ENCODE measurements at places on chromosomes 4 and X.

DNA sequence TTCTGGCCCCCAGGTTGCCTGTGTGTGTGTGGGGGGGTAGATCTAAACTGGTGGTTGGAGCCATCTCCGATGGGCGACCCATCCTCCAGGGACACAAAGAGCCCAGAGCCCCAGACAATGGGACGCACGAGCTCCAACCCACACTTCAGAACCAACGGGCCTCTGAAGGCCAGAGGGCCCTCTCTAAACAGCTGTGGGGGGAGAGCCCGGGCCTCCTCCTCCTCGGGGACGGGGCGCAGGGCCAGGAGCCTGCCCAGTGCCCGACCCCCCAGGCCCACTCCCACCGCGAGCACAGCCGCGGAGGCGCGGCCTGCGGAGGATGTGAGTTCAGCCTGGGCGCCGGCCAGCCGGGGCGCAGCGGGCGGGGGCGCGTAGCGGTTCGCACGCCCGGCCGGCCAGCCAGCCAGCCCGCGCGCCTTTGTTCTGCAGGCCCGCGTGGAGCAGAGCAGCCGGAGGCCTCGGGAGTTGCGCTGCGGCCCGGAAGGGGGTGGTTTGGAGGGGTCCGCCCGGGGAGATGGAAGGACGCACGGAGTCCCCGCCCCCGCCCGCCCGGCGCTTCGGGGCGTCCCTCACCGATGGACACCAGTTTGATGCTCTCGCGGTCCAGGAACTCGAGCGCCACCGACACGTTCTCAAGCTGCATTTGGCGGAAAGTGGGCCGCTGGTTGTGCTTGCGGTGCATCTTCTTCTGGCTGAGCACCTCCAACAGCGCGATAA lies 4.0 kb downstream of the FLNA start:
- no peak for DNase-seq

GRCh38 chrX:134484039-134484438 lies 24.1 kb downstream of the HPRT1 start:
- no peak for DNase-seq

- no peak for DNase-seq
Measured at GRCh38 chrX:130176354-130176776, 4.6 kb downstream of the RAB33A start.

DNA sequence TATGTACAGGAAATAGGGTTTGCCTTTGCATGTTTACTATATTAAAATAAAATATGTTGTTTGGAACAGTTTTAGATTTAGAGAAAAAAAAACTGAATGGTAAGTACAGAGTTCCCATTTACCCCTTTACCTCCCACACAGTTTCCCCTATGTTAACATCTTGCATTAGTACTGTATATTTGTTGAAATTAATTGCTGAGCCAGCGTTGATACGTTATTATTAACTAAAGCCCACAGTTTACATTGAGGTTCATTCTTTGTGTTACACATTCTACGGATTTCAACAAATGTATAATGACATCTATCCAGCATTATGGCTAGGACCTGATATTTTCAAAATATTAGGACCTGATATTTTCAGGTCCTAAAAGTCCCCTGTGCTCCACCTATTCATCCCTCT lies 70.7 kb downstream of the PPP3CA start:
- no peak for DNase-seq

- DNase-seq, result no peak
Measured at GRCh38 chr4:136558940-136559494, 973.3 kb downstream of the PCDH18 start.

DNA sequence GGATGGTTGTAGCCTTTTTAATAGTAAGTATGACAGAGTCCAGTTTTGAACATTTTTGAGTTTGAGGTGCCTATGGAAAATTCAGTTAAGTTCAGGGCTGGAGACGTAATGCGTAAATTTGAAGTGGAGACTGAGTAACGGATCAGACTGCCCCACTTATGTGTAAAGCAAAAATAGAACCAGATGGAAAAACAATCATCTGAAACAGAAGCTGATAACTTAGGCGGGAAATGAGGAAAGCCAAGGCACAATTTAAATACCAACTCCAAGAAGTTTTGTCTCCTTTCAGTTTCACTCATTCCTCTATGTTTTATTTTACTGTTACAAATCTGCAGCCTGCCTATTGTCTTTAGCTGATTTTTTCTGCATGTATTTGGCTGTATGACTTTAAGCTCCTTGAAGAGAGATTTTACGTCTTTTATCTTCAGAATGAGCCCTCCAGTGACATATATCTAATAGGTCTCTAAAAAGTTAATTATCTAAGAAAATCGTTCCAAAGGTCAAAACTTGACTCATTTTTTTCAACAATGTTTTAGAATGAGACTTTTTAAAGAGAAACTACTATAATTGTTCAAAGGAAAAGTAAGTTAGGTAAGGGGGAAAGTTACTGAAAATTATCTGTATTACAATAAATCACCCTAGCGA lies 1.1 kb downstream of the SGCB start:
- DNase-seq, result no peak

DNA sequence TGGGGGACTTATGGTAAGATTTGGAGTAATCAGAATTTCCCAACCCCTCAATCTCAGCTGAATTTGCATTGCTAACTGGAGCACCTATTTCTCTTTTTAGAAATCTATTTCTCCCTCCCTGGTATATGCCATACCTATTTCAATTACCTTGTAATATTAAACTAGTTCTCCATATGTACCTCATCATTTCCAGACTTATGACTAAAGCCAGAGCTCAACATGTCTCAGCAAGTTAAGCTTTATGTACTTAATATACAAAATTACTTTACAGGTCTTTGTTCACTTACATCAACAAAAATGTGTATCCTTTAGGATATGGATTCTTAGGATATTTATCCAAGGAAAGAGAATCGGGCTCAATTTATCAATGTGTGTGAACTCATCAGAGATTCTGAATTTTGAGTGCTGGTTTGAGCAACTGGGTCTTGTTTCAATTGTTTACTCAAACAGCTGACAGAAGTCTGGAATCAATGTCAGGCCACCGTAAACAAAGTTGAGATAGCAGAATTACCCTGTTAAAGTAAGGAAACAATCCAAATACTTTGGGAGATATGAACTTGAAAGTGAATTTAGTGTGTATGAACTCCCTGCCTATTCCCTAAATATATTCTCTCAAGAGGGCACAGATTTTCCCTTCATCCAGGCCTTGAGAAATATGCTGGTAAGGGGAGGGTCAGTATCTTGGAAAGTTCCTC lies 199.6 kb downstream of the VEGFC start:
- DNase-seq, result no peak

GRCh38 chr4:66769441-66769840 lies 775.9 kb downstream of the CENPC start:
- DNase-seq, result no peak

DNA sequence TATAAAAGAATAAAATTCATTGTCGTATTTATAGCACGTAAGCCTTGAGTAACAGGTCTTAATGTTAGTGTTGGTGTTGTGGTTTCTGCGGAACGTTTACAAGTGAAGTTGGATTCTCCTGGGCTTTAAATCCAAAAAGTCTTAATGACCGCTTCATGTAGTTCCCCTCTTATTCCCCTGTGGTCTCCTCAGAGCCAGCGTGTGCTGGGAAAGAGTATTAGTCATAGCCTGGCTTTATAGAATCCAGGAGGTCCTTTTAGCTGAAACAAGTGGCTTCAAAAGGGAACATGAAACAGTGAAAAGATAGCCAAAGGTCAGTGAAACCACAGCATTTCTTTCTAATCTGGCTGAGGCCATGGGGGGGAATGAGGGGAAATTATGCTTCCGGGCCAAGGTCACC lies 79.1 kb downstream of the CLCN4 start:
- no peak for DNase-seq

DNA sequence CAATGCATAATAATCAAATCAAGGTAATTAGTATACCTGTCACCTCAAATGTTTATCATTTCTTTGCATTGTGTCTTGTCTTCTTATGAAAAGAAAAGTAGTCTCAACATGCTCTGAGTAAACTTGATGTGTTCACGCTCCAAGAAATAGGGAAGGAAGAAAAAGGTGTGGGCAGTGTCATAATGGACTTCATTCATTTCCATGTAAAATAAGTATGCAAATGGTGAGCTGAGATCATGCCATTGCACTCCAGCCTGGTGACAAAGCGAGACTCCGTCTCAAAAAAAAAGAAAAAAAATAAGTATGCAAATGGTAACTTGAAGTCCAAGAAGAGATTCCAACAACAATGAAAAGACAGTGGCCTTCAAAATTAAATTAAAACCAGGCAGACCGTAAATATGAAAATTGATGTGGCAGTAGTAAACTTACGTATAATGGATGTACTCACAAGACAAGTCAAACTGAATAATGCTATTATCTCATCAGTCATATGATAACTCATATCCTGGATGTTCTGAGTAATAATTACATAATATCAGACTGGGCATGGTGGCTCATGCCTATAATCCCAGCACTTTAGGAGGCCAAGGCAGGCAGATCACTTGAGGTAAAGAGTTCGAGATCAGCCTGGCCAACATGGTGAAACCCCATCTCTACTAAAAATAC lies 6.0 kb upstream of the CWH43 start:
- DNase-seq, result no peak

- DNase-seq, result no peak
Measured at GRCh38 chr4:115759231-115759630, 645.8 kb upstream of the NDST4 start.

- no peak for DNase-seq
Measured at GRCh38 chr4:26619784-26620183, 35.9 kb downstream of the TBC1D19 start.

DNA sequence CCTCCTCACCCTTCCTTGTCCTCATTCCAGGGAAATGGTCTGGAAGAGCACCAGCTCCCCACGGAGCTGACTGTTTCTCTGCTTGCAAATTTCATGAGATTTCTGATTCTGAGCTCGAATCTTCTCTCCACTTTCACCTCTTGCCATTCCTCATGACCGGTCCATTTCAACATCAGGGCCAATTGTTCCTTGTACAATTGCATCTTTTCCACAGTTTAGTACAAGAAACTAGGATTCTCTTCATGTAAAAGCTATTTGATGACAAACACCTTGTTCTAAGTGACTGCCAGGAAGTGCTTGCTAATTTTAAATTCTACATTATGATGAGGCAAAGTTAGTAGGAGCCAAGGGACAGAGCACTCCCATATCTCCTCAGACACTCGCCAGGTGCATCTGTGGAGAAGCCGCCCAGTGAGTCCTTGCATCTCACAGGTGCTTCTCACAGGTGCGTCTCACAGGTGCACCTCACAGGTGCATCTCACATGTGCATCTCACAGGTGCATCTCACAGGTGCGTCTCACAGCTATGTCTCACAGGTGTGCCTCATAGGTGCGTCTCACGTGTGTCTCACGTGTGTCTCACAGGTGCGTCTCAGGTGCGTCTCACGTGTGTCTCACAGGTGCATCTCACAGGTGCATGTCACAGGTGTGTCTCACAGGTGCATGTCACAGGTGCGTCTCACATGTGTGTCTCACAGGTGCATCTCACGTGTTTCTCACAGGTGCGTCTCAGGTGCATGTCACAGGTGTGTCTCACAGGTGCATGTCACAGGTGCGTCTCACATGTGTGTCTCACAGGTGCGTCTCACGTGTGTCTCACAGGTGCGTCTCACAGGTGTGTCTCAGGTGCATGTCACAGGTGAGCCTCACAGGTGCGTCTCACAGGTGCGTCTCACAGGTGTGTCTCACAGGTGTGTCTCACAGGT lies 3.0 kb upstream of the PDE6B start:
- DNase-seq, result no peak

GRCh38 chr4:39565878-39566600 lies 38.8 kb upstream of the UGDH start:
- DNase-seq, result no peak

- DNase-seq, result no peak
Measured at GRCh38 chr4:176833400-176834175, 40.9 kb upstream of the VEGFC start.

DNA sequence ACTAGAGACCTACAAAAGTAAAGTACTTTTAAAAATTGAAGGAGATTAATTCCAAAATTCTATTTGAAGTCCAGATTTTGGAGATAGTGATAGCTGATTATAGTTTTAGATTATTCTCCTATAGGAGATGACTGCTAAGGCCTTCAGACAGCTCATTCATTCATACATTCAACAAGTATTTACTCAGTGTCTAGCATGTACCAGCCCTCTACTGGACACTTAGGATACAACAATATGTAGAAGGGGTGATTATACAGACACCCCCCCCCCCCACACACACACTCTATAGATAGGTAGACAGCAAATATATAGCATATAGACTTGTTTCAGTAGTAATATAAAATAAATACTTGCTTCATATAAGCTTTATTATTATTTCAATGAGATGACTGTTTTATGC lies 60.4 kb upstream of the TAF9B start:
- no peak for DNase-seq

DNA sequence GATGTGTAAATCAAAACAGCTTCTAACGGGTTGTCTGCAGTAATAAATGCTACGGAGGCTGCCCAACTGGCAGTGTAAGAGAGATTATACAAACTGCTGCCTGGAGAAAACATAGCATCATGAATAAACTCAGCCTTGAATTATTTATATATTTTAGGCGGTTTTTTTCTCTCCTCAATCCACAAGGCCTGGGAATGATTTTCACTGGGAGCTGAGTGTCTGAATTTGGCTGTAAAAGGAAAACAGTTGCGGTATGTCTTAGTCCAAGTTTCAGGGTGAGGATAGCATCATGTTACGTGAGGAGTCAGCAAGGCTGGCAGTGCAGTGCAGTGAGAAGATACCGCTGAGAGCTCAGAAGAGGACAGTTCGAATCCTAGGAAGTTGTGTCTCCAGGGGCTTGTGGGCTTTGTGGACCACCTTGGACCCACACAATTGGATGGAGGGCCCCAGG lies 291.5 kb upstream of the BOD1L1 start:
- no peak for DNase-seq

GRCh38 chr4:67810011-67810410 lies 55.8 kb upstream of the GNRHR start:
- DNase-seq, result no peak

GRCh38 chr4:147773261-147774184 lies 41.6 kb downstream of the ARHGAP10 start:
- DNase-seq, result no peak

DNA sequence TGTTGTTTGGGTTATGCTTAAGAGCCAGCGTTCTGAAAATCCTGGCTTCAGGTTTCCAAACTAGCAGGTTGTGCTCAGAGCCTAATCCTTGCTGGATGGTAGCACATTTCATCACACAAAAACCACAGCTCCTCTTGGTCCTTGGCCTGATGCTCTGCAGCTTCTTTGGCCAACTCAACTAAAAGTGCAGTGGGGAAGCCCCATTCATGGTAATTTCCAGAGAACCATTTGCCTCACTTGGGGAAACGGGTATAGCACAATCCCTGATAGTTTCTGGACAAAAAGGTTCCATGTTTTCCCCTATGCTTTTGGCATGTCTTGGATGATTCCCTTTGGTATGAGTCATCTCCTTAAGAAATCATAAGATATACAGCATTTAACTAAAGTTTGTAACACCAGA lies 78.7 kb downstream of the SYNPO2 start:
- no peak for DNase-seq

GRCh38 chr4:16289897-16290554 lies 63.8 kb upstream of the TAPT1 start:
- no peak for DNase-seq

- no peak for DNase-seq
Measured at GRCh38 chr4:76803522-76803921, 94.4 kb downstream of the SOWAHB start.

GRCh38 chr4:88212253-88212561 lies 53.8 kb upstream of the ABCG2 start:
- DNase-seq, result no peak

Measured in vagina (tissue), 2 donors.